DND-41 (cell line): ENCODE measurements at places on chromosomes 7 and 10.

GRCh38 chr7:5296611-5297226, 14.0 kb downstream of the SLC29A4 start:
- peak; percentile 86 for DNase-seq

- DNase-seq: no peak
Observed at GRCh38 chr7:122770686-122771335, 68.1 kb upstream of the RNF148 start.

GRCh38 chr10:73253225-73253555, 746 bp upstream of the MRPS16 start:
- no peak for DNase-seq

DNA sequence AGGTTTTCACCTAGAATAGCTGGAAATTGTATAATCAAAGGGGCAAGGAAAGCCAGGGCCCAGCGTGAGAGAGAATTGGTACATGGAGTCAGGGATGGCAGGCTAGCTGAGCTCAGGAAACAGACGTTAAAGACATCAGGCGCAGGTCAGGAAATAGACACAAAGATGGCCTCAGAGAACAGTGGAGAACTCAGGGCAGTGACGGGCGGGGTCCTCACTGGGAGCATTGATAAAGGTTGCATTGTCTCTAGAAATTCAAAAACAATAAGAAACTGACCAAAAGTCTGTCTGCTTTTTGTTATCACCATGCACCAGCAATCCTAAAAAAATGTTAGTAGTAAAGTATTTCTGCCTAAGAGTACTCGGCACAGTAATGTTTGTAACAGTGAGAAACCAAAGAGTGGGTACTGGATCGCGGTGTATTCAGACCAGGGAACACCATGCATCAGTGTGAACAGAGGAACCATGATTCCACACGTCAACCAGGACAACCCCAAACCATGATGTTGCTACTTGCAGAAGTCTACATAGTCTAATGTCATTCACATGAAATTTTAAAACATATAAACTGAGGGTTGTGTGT, 81.9 kb upstream of the AUTS2 start:
- no peak for DNase-seq

DNA sequence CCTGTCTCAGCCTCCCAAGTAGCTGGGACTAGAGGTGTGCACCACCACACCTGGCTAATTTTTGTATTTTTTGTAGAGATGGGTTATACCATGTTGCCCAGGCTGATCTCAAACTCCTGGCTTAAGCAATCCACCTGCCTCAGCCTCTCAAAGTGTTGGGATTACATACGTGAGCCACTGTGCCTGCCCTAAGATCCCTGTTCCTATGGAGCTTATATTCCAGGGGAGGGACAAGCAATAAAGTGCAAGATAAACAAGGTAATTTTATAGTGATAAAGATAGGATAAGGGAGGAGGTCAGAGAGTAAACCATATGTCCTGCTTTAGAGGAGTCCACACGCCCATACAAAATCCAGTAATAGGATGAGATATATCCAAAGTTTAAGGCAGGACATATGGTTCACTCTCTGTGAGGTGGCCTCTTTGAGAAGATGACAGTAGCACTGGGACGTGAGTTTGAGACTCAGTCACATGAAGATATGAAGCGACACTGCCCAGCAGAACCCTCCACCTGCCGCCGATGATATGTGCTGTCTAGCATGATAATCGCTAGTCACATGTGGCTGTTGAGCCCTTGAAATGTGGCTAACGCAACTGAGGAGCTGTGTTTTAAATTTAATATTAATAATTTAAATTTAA, 113.5 kb upstream of the PDCD4 start:
- DNase-seq: no peak

- no peak for DNase-seq
Observed at GRCh38 chr7:107041097-107041496, 3.4 kb upstream of the PRKAR2B start.

DNA sequence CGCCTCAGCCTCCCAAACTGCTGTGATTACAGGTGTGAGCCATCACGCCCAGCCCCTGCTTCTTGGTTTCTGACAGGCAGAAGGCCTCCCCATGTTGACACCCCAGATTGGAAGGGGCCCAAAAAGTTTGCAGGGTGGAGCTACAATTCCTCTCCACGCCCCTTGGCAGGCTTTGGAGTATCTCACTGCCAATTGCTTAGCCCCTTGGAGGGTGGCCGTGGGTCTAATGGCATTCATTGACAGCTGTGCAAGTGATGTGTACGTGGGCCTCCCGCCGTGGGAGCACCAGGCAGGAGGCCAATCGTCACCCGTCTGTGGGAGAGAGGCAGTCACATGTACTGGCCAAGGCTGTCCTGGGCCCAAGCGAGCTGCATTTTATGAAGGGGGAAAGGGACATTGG, 73.7 kb upstream of the PPIF start:
- DNase-seq: no peak

GRCh38 chr10:53690524-53691240, 918.1 kb upstream of the MBL2 start:
- no peak for DNase-seq

DNA sequence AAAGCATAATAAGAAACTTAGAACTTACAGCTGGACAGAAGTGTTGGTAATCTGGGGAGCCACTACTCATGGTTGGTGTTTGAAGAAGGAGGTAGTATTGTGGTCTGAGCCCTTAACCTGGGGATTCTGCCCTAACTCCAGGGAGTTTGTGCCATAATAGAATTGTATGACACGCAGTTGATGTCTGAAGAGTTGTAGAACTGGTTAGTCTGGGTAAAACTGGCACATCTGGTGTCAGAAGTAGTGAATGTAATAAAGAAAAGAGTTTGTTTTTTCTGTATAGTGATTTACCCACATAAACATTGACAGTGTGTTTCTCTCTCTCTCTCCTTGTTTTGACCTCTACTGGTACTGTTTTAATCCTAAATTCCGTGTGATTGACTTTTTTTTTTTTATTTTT, 448.1 kb upstream of the SEMA3D start:
- no peak for DNase-seq

- no peak for DNase-seq
Observed at GRCh38 chr10:131226446-131227162, 84.9 kb downstream of the TCERG1L start.

GRCh38 chr10:112375721-112376395, 1.9 kb downstream of the ACSL5 start:
- DNase-seq: peak; percentile 56

GRCh38 chr10:88979153-88979562, 11.4 kb upstream of the FAS start:
- no peak for DNase-seq

DNA sequence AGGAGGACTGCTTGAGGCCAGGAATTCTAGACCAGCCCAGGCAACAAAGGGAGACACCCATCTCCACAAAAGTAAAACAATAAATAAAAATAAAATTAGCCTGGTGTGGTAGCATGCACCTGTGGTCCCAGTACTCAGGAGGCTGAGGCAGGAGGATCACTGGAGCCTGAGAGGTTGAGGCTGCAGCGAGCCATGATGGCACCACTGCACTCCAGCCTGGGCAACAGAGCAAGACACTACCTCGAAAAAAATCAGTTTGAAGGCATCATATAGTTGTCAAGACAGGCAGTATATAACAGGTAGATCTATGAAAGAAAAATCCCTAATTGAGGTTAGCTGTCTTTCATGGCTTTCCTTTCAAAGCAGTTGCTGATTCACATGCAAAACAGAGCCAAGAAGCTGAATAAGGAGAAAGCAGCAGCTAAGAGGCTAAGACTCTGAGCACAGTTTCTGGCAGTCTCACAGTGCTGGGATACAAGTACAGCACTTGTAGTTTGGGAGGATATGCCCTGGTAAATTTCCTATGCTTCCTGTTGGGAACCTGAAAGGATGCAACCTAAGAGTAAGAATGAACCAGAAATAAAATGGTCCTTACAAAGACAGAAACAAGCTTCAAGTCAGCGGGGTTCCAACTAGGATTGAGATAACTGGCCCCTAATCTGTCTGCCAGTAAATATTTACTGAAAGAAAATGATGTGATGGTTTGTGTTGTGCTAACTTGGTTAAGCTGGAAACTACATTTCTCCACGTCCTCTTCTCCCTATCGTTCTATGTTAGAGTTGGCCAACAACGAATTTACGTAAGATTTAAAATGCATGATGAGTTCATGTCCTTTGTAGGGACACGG, 368.5 kb upstream of the HPS1 start:
- DNase-seq: no peak

DNA sequence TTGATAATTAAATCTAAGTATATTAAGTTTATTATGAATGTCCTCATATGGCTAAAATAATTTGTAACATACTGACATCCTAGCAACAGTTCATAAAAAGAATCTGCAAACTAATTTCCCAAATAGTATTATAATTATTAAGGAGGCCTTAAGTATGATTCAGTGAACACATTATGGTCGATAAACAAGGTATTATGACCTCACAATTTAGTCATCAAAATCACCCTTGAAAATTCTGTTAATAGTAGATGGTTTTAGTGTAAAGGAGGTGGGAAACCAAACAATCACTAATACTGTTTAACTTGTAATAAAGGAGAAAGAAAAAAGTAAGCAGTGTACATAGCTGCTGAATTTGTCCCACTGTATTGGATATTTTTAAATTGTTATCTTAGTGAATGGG, 2.1 kb downstream of the ETV1 start:
- no peak for DNase-seq

DNA sequence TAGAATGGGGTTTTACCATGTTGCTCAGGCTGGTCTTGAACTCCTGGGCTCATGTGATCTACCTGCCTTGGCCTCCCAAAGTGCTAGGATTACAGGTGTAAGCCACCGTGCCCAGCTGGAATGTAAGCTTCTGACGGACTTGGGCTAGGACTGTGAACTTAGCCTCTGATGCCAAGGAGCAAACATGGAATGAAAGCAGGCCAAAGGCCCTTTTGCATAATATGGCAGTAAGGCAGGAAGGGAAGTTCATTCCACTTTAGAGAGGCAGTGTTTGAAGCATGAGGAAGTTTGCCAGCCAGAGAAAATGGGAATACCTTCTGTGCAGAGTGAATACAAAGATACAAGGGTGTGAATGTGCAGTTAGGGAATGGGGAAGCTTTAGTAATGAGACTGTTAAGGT, 20.3 kb downstream of the VCL start:
- no peak for DNase-seq

- no peak for DNase-seq
Observed at GRCh38 chr10:112379635-112380296, 5.8 kb downstream of the ACSL5 start.

- no peak for DNase-seq
Observed at GRCh38 chr7:79386688-79387422, 66.6 kb downstream of the MAGI2 start.

GRCh38 chr10:6053816-6054631, 8.1 kb downstream of the IL2RA start:
- no peak for DNase-seq

- no peak for DNase-seq
Observed at GRCh38 chr7:81062755-81063154, 143.9 kb upstream of the SEMA3C start.

DNA sequence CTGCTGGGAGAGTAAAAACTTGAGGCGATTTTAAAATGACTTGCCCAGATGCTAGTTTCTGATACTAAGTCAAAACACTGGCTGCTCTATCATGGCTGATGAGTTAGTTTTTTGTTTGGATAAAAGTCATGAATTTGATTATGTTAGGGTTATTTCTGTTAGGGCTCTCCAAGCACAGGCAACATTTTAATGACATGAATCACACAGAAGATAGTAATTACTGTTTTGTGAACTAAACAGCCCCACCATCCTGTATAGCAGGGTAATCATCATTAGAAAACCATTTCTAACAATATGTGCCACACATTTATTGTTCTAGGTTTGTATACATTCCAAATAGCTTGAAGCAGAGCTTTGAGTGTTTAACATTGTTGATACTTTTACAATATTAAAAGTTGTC, 750.3 kb downstream of the ANKRD7 start:
- no peak for DNase-seq

DNA sequence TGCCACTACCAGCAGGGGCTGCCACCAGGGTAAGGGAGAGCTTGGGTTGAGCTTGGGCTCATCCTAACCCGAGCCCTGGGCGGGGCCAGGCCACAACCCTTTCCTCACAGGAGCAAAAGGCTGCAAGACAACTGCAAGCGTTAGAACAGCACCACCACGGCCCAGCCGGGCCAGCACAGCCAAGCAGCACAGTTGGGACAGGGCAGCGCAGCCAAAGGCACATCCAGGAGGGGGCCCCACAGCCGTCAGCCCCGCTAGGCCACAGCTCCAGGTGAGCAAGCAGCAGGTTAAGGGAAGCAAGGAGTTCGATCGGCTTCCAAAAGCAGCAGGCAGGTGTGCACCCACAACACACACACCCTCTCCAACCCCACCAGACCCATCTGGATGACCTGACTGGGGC, 7.0 kb upstream of the NDST2 start:
- no peak for DNase-seq

GRCh38 chr7:36051501-36051900, 101.6 kb upstream of the EEPD1 start:
- no peak for DNase-seq

- no peak for DNase-seq
Observed at GRCh38 chr10:113958631-113959382, 84.9 kb upstream of the ADRB1 start.

DNA sequence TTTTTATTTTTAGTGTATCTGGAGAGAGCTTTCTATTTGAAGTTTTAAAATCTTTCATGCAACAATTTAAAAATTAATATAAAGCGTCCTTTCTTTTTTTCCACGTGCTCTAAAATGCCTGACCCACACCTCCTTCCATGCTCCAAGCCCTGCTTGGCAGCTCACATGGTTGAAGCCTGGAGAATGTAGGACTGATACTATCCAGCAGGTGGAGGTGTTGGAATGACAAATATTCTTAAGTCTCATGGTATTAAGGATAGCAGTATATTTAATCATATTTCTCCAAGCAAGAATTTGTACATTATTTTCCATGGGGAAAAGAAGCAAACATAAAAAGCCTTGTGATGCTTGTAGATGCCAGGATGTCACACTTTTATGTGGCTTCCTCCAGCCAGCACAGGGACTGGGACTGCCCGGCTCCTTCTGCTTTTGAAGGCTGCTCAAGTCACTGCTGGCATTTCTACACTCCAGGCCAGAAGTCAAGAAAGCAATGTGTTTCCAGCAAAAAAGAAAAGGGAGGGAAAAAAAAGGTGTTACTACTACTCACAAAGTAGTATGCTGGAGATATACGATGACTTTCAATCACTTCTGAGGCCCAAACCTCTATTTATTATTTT, 49.7 kb downstream of the BZW2 start:
- no peak for DNase-seq

DNA sequence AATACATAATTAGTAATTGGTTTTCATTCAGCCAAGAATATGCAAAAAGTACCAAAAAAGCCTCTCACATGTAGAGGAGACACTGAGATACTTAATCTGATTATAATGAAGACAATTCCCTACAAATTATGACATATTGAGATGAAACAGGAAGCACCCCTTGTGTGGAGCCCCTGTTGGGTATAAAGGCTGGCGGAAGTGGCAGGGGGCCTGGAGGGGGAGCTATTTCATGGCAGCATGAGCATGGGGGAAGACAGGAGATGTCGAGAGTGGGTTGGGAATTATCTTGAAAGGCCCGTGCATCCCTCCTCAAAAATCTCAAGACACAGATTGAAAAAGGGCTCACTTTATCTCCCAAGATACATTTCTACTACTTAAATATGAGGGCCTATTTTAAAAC, 96.9 kb downstream of the PIP4K2A start:
- peak; percentile 19 for DNase-seq
